CMK (cell line): ENCODE measurements at places on chromosomes 3 and 15.

DNA sequence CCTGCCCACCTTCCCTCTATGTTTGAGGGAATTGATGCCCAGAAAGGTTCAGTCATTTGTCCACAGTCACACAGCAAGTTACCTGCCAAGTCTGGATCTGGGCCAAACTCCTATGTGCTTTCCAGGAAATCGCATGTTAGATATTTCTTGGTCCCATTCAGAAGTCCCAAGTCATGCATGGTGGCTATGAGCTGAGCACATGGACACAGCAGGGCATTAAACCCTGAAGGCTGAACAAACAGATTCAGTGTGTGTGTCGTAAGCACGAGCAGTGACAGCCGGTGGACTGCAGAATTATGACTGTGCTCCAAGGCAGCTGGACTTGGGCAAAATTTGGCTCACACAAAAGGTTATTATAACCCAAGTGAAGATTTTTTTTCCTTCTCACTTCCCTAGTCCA is 11.4 kb upstream of the SLC6A6 start:
- no peak for DNase-seq

DNA sequence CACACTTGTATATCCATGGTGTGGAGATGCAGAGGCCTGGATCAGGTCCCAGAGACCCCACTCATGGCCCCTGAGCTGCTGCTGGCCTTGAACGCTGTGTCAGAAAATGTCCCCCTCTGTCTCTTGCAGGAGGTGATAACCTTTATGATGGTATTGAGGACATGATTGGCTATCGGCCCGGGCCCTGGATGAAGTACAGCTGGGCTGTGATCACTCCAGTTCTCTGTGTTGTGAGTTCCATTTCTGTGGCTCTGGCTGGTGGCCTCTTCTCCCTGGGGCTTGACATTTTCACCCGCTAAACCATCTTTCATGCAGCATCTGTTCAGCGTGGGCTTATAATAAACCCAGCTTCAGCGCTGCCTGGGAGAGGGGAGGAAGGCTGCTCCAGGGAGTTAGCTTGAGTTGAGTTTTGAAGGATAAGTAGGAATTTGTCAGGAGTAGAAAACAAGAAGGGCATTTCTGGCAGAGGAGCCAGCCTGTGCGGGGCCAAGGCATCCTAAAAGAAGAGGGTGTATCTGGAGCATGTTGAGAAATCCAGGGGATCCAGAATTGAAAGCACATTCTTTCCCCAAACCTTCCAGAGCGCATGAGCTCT is 61.1 kb downstream of the GRIP2 start:
- DNase-seq, result no peak

DNA sequence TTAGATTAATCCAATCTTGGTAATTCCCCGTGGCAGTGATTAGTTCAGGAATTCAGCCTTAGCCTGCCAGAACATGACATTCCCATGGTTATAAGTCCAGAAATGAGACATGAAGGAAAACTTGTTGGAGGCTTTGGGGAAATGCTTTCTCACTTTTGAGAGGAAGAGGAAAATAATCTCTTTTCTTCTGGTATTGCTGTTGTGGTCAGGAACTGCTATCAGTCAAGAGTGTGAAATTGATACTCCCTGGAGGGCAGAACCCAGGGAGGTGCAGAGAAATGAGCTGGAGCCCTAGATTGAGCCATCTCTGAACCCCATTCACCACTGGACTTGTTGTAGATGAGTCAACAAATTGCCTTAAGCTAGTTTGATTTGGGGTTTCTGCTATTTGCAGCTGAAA is 38.6 kb upstream of the APH1B start:
- no peak for DNase-seq

DNA sequence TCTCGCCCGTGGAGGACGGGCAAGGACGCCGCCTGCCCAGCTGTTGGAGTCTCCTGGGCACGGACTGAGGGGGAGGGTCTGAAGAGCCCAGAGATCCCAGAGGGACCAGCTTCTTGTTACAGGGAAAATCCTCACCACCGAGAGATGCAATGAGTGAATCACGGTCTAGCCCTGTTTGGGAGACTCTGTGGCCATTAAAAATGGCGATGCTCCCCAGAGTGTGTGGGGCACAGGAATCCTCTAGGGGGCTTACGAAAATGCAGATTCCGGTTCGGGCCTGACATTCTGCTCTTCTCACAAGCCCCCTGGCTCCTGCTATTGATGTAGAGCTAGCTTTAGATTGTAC is 35.5 kb upstream of the EPHB3 start:
- DNase-seq, result no peak

DNA sequence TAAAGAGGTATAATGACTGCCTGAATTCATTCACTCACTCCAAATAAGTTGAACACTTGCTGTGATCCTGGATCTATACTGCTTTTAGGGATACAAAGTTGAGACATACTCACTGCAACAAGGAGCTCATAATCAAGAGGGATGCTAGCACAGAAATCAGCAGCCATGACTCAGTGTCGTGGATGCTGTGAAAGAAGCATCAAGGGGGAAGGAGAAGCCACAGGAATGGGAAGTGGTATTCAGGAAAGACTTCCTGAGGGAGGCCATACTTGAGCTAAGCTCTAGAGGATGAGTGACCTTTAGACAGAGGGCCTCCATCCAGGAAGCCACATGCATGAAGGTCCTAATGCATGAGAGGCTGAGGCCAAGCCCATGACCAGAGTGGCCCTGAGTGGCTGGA is 245.7 kb upstream of the RORA start:
- no peak for DNase-seq

DNA sequence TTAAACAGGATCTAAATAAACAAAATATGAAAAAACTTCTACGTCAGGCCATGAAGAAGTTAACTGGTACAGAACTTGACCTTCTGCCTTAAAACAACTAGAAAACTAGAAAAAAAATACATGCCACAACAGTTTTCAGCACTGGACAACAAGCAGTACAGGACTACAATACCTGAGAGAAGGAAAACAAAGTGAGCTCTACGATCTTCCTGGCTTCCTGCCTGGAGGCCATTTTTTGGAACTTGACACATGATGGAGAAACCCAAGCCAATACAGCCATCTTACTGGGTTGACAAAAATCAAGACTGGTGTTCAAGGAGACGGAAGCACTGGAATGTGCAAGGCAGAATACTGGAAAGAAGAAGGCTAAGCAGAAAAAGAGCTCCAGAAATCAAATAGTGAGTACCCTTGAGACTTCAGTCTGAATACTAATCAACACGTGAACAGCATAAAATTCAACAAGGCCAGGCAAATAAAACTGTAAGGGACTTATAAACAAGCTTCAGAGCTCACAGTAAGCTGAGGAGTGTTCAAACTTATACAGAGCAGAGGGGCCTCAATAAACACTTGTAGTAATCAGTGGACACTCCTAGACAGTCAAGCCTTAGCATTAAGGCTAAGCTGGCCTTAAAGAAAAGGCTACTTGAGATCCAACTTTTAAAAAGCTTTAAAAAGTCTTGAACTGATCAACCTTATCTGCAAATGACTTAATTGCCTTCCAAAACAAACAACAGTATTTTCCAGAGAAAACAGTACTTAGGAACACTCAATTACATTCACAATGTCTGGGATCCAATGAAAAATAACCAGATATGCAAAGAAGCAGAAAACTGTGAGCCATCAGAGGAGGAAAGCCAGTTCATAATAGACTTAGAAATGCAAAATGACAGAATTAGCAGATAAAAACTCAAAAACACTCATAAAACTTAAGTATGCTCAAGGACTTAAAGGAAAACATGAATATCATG is 63.2 kb downstream of the DLG1 start:
- DNase-seq, result no peak

DNA sequence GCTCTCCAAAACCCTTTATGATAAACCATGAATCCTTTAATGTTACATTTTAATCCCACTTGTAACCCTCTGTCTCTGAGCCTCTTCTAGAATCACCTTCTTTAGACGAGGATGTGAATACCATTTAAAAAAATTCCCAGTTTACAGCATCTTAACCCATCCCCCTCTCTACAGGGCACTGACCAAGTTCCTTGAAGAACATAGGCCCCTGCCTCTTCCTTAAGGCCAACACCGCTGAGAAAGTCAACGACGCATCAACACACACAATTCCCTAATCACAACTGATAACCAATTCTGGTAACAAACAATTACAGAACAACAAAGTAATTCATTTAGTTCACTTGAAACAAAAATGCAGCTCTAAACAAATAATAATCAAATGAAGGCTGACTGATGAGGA is 130.3 kb downstream of the DLG1 start:
- no peak for DNase-seq

DNA sequence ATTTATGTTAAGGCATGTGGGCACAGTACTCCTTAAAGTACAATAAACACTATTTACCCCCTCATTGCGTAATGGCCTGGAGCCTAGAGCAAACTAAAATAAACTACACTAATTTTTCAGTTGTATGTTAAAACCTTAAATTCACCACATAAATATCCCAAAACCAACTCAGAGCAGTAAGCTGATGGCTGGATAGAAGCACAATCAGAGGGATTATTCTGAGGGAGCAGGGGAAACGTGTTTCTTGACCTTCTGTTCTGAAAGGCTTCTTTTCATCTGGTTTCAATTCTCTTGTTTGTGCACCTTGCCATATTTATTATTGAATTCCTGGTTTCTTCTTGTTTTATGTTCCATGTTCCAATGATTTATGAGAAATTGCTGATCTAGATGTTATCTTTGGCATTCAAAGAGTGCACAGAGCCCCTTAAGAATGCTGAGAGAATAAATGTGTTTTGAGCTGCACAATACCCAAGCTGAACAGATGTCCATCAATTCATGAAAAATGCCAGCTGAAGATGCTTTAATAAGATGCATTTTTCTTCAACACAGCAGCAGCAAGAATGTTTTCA is 29.6 kb downstream of the RPL22L1 start:
- no peak for DNase-seq

DNA sequence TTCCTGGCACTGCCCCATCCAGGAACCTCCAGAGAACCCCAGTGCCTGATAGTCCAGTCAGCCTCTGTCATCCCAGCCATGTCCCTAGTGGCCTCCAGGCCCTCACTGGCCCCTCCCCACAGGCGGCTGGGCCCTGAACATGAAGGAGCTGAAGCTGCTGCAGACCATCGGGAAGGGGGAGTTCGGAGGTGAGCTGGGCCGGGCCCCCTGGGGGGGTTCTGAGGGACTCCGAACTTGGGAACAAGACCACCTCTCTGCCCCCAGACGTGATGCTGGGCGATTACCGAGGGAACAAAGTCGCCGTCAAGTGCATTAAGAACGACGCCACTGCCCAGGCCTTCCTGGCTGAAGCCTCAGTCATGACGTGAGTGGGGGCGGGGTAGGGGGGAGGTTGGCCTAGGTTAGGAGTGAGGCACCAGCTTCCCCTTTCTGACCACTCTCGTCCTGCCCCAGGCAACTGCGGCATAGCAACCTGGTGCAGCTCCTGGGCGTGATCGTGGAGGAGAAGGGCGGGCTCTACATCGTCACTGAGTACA is 12.0 kb upstream of the LMAN1L start:
- no peak for DNase-seq
